ENCODE measurements at places on chromosomes 6 and 20.

DNA sequence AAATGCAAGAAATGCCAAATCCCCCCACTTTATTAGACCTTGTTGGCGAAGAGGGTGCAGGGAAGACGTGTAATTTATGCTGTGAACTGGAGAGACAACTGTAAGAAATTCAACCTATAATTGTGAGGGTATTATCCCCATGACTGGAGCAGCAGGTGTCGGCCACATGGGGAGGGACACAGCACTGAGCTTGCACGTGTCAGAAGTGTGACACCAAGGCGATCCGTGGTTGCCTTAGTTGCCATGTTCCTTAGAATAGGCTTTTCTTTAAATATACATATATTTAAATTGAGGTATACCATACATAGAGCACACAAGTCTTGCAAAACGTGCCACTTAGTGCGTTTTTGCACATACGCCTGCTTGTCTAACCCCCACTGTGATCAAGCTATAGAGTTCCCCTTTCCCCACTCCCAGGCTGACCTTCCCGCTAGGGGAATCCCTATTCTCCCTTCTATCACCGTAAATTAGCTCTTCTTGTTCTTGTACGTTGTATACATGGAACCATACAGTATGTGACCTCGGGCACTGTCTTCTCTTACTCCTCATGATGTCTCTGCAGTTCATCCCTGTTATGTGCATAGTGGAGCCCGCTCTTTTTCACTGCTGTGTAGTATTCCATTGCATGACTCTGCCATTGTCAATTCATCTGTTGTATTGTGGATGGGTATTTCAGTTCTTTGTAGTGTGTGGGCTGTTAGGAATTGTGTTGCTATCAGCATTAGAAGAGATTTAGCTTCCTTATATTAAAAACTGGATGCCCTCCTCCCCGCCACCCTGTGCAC lies 81.6 kb upstream of the PMEPA1 start:
- no peak for DNase-seq

- DNase-seq = no peak
These were observed 666.6 kb upstream of the CITED2 start for GRCh38 chr6:140041056-140041455.

DNA sequence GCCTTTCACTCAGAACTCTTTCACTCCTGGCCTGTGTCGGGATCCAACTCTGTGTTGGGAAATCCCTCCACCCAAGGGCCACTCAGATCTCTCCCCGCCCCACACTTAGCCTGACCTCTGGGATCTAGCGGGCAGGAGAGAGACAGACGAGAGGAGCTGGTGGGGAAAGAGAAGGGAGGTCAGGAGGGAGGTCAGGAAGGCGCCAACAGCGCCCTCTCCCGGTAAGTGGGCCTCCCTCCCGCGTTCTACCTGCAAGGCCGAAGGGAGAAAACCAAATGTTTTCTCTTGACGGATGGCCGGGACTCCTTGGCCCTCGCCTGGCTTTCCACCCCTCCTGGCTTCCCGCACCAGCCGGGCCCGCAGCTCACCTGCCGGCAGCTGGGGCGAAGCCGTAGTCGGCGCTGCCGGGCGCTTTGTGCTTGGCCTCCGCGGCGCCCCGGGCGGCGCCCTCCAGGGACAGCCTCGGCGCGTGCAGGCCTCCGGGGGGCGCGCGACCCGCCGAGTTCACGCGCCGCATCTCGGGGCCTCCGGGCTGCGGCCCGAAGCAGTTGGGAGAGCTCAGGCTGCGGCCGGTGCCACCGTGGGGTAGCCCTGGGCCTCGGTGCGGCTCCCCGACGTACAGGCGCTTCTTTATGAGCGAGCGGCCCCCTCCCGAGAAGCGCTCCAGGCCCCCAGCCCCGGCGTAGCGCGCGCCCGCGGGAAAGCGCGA lies 38.2 kb downstream of the C6orf132 start:
- DNase-seq = no peak

GRCh38 chr6:166950443-166950821 lies 5.9 kb downstream of the RNASET2 start:
- DNase-seq = no peak

- no peak for DNase-seq
These were observed 80.3 kb downstream of the ZDHHC14 start for GRCh38 chr6:157461000-157461915.

- no peak for DNase-seq
These were observed 304.9 kb downstream of the CDH26 start for GRCh38 chr20:60262967-60263603.

DNA sequence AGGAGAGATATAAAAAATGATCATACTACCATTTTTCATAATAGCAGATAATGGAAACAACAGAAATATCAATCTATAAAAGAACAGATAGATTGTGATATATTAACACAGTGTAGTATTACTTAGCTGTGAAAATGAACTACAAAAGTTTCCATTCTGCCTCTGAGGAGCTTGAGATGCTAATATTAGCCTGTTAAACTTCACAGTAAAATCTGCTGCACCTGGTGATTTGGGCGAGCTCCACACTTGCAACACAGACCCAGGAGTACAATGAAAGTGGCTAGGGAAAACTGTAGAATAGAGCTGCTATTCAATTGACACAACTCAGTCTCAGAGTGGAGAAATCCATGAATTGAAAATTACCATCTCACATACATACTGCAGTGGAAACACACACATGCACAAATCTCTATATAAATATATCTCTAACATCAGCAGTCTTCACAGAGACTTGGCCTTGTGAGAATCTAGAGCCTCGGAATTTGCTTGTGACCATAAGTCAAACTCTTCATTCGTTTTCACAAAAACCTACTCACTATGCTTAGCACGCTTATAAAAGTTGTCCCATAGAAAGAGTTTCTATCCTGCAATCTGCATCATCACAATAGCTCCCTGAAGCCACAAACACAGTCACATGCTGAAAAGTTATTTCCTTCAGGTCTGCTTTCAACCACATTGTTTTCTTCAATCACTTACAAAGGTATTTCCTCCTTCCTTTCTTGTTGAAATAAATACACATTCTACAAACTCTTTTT lies 133.0 kb downstream of the PAK5 start:
- DNase-seq = no peak

GRCh38 chr6:87065117-87065516 lies 29.8 kb downstream of the CGA start:
- DNase-seq = no peak

- no peak for DNase-seq
These were observed 22.4 kb upstream of the SNX9 start for GRCh38 chr6:157800420-157801237.

DNA sequence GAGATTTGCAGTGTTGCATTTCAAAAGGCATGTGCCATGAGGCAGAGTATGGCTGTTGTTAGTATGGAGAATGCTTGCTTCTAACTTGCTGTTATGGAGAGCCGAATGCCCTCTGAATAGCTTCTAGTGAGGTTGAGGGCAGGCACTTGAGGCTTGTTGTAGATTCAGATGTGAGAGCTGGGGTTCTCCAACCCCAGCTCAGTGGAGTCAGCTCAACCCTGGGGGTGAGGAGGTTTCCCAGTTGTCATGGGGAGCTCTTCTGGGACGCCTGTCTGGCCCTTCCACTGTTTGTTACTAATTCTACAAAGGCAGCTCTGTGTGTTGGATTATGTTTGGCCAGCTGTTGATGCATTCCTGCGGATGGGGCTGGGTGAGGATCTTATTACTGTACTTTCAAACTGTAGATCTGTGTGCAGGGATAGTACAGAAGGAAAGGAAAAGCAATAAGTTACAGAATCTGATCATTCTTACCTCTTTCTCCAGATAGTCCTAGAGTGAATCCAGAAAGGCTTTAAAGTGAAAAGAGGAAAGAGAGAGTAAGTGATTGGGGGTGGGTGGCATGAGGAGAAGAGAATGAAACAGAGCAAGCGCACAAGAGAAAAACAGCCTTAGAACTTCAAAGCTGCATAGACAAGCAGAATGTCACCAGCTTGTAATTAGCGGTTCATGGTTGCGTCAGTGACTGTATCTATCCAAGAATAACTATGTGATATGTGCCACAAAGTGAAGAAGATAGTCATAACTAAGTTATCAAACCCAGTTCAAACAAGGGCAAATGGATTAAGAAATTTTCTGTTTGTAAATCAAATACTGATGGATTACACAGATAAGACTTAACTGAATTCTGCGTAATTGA lies 148.7 kb downstream of the PRL start:
- no peak for DNase-seq

DNA sequence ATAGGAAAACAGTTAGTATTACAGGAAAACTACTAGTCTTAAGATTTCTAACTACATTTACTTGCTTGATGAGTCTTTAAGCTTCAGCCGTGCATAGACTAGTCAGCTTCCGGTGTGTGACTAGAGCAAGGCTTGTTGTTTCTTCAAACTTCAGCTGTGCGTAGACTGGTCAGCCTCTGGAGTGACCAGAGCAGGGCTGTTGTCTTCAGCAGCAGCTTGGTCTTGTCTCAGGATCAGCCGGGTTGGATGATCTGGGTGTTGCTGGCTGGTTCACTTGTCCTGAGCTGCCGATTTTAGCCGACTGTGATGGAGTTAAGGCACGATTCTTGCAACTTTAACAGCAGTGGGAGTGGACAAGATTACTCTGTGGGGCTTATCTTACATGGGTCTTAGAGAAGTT lies 44.7 kb downstream of the HLA-C start:
- no peak for DNase-seq

GRCh38 chr6:7897461-7898192 lies 13.0 kb downstream of the TXNDC5 start:
- no peak for DNase-seq

- DNase-seq = no peak
These were observed 228.7 kb downstream of the GJA1 start for GRCh38 chr6:121664158-121664557.

- DNase-seq = no peak
These were observed 696 bp upstream of the SIRPA start for GRCh38 chr20:1894471-1894950.

DNA sequence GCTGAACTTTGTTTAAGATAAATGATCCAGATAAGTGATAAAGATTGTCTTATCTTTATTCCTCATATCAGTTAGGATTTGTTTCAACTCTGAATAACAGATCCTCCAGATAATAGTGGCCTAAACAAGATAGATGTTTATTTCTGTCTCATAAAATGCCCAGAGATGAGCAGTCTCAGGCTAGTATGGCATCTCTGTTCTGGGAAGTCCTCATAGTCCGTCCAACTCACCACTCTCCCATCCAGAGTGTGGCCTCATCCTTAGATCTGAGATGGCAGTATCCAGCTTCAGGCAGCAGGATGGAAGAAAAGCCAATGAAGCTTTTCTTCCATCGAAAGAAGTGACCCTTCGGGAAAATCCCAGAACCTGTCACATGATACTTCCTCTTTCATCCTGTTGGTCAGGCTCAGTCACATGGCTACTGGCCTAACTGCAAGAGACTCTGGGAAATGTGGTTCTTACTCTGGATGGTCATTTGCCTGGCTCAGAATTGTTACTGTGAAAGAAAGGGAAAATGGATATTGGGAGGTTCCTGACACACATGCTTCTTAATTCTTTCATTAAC lies 29.4 kb upstream of the TAGAP start:
- DNase-seq = peak; percentile 41

- DNase-seq = no peak
These were observed 6.7 kb upstream of the BEND3 start for GRCh38 chr6:107121964-107122495.

DNA sequence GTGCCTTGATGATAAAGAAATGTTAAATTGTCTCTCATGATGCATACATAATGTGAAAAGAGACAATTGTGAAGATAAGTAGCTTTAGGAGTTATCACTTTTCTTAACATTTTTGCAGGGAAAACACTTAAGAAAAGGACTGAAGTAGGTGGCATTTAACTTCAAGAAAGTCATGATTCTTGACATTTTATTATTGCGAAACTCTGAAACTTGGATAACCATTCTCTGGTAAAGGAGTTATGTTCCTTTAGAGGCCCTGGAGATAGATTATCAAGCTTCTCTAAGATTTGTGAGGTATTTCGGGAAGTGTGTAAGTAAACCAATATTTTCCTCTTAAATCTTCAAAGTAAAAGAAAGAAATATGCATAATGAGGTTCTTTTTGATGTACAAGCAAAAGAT lies 38.5 kb downstream of the HTR1B start:
- DNase-seq = no peak

DNA sequence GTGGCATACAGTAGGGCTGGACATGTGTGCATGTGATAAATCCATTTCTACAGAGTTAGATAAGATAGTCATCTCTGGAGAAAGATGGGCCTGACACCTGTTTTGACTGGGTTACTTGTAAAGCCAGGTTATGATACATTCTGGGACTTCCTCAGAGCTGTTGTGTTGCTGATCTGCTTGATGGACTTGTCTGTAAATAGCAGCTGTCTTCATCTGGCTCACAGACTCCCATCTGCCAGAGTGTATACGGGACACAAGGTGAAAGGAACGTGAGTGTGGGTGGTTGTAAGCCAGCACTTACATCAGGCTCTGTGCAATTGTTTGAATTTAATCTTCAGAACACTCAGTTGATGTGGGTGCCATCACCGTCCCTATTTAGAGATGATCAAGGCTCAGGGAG lies 49.8 kb downstream of the ZDHHC14 start:
- no peak for DNase-seq

- no peak for DNase-seq
These were observed 454.5 kb upstream of the CITED2 start for GRCh38 chr6:139828751-139829519.

GRCh38 chr6:85747093-85747492 lies 104.4 kb upstream of the SYNCRIP start:
- no peak for DNase-seq

DNA sequence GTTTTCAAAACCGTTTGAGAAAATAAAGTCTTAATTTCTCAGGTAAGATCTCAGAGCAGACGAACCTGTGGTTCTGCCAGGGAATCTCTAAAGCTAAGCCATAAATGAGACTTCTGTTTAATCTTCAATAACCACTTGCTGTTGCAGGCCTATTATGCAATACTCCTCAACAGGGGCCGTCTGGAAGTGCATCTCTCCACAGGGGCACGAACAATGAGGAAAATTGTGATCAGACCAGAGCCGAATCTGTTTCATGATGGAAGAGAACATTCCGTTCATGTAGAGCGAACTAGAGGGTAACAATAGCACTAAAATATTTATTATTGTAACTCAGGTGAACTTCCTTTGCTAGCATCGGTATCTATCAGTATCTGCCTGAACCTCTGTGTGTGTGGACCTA lies 223.7 kb downstream of the ARHGAP18 start:
- DNase-seq = no peak

DNA sequence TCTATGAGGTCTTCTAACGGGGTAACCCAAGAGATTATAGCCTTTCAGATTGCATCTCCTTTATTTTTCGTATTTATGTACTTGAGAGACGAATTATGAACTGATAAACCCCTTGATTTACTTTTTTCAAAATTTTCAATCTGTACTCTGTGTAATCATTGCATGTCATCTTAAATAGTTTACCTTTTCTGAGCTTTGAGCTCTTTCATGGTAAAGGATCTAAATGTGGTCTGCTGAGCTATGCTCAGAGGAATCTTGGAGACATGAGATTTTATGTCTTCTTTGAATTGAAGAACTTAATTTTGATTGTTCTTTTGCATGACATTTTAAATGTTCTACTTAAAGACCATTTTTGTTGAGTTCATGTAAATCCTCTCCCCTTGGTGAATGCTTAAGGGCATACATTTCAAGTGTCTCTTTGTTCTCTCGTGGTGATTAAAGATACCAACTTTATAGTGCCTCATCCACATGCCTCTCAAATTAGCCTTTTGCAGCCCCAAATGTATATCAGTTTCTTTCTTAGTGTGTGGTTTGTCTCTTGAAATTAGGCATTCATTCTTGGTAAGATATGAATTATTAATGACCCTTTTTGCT lies 116.3 kb upstream of the SCGN start:
- DNase-seq = no peak

- DNase-seq = no peak
These were observed 361.7 kb upstream of the MAP3K7 start for GRCh38 chr6:90948540-90948939.

- DNase-seq = peak; percentile 10
These were observed 171.1 kb downstream of the PREX1 start for GRCh38 chr20:48656661-48657211.

- DNase-seq = no peak
These were observed 439.5 kb upstream of the CDH4 start for GRCh38 chr20:60812561-60812960.
